Activated CD8-positive, alpha-beta memory T cell treated with anti-CD3 and anti-CD28 coated beads for 1 hour (primary cell): ENCODE measurements at places on chromosomes 12 and 14.
A peak's percentile ranks its signal among the peaks of the same experiment; 100 is the strongest.

GRCh38 chr14:89728964-89729363 is 225.6 kb downstream of the EFCAB11 start:
- DNase-seq, result no peak

DNA sequence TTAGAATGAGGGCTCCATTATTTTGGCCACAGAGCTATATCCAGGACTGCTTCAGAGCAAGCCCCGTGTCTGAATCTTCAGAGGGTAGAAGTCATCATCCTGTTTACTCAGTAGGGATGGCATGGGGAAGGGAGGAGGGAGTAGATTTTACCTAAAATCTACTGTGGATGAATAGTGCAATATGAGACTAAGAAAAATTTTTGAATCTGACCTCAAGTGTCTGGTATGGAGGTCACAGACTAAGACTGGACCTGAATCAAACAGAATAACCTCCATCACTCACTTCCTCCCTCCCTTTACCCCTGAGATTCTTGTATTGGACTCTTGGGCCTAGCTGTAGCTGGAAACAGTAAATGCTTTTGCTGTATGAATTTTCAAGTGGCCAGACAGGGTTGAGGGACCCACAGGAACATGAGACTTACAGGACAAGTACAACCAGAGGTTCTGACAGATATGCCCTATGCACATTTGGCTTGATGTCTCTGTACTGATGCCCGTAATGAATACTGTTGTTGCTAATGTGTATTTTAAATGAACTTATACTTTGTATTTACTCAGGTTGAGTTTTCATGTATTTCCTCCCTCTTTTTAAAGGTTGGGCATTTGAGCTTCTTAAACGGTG is 78.5 kb downstream of the CCDC91 start:
- no peak for DNase-seq

DNA sequence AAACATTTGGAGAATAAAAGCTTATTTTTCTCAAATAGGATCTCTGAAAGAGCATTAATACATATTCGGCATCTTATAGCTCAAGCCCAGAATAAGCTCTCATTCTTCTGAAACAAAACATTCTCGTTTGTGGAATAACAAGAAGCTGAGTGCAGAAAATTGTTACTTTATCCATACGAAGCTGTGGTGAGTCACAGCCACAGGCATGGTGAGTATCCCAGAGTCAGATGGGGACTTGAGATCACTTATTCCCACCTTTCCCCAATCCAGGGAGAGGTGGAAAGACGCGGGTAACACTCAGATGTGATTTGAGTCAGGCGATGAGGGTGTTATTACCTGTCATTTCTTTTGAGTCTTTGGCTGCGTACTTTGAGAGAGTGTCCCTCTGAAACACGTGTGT is 214.6 kb upstream of the TMEM132C start:
- no peak for DNase-seq

- no peak for DNase-seq
These were observed 60.7 kb downstream of the CLMN start for GRCh38 chr14:95258754-95259593.

GRCh38 chr12:49716553-49716952 is 9.3 kb upstream of the FMNL3 start:
- no peak for DNase-seq

DNA sequence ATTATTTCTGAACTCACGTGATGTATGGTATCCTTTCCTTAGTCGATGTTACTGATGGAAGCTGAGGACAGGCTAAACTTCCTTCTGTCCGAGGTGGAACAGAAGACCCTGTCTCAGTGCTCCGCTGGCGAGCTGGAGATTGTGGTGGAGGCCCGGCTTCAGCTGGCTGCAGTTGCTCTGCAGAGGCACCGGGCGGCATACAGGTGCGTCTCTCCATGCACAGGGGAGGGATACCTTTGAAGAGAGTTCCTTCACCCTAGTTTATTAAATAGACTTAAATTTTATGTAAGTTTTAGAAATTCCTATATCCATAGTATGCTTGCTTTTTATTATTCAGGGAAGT is 186.7 kb upstream of the NEDD1 start:
- no peak for DNase-seq

DNA sequence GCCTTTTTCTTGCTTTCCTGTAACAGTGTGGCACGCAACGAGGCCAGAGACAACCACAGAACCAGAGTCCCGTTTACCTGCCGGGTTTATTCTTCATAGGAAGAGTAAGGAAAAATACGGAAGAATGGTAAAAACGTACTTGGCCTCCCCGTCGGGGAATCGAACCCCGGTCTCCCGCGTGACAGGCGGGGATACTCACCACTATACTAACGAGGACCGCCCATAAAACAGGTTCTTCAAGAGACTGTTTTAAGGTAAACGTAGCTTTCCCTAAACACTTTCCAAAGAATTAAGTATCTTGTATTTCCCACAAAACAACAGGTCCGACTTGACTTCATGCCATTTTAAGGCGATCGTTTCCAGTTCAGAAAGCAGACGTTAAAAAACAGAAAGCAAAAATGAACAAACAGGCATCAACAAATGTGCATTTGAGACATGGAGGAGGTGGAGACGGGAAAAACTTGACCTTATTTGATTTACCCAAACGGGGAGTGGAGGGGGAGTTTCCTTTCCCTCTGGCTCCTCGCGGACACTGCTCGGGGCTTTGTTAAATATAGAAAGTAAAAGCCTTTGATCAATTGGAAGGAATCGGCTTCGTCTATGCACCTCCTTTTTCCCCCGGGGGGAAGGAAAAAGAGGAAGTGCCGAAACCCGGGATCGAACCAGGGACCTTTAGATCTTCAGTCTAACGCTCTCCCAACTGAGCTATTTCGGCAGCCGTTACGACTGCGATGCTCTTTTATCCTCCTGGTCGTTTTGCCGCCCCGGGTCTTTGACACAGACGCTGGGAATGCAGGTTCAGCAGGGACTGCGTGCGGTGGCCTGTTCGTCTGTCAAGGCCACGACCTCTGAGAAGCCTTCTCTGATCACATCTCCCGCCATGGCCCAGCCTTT is 13.0 kb upstream of the UBC start:
- peak; percentile 78 for DNase-seq

DNA sequence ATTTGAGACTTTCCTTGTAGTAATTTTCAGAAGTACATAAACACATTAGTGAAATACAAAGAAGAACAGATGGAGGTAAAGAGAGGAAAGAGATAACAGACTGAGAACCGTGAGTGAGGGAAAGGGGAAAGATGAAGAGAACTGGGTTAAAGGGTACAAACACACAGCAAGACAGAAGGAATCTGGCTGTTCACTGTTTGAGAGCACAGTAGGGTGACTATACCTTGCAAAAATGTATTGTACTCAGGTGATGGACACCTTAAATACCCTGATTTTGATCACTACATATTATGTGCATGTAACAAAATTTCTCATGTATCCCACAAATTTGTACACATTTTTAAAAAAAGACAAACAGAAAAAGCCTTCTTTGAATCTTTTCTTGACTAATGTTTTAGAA is 2.7 kb upstream of the TRHDE start:
- no peak for DNase-seq

DNA sequence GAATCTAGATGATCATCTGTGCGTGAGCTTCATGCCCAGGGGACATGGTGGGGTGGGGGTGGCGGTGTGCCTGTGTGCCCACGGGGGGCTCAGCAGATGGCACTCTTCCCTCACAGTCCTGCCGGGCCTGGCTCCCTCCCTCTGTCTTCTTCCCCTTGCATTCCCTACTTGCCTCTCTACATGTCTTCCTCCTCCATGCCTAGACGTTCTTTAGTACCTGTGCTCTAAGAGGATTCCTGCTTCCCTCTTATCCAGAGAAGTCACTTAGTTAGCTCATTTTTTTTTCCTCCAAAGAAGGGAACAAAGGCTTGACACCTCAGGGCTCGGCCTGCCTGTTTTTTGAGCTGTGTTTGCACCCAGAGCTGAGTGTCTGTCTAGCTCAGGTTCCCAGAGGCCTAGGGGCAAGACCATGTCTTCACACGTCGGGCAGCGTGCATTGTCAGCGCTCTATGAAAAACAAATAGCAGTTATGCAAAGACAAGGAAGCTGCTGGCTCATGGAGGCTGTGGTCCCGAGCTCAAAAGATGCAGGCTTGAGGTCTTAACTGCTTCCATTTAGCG is 48.8 kb downstream of the NINJ2 start:
- DNase-seq, result no peak

- DNase-seq, result no peak
These were observed 9.3 kb downstream of the KRAS start for GRCh38 chr12:25241167-25242020.

- DNase-seq, result no peak
These were observed 27.8 kb downstream of the FBXL14 start for GRCh38 chr12:1566449-1567135.

DNA sequence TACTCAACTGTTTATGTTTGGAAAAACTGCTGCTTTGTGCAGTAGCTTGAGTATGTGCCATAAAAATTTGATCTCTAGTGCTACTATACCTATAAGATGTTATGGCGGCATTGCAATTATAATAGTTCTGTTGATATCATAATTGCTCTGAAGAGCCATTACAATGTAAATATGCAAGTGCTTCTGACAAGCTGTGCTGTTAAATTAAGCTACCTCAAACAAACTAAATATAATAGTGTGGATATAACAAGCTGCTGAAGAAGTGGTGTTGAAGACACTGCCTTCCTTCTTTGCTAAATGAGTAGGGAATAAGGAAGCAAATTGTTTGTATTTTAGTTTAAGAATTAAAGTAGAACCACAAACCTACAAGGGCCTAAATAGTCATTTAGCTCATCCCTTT is 301.0 kb upstream of the MIS18BP1 start:
- no peak for DNase-seq

GRCh38 chr12:69430942-69431590 is 39.1 kb upstream of the FRS2 start:
- DNase-seq, result no peak

- DNase-seq, result no peak
These were observed 250.9 kb downstream of the PDZRN4 start for GRCh38 chr12:41438854-41439541.

DNA sequence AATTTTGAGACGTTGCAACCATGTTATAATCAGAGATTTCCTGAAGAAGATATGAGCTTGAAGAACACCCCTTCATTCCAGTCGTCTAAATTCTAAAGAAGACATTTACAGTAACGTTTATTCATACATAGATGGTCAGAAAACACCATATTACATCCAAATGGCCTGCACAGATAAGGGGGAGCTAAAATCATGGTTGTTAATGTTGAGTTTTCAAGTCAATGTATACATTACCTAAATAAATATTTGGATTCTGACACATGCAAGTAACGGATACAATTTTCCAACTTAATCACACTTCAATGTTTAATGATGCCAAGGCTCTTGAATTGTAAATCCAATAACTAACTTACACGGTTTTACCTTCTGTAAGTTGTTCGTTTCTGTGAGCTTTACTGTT is 318.4 kb downstream of the SLC6A15 start:
- no peak for DNase-seq

- DNase-seq, result no peak
These were observed 107.5 kb downstream of the ADGRD1 start for GRCh38 chr12:131061041-131061806.

DNA sequence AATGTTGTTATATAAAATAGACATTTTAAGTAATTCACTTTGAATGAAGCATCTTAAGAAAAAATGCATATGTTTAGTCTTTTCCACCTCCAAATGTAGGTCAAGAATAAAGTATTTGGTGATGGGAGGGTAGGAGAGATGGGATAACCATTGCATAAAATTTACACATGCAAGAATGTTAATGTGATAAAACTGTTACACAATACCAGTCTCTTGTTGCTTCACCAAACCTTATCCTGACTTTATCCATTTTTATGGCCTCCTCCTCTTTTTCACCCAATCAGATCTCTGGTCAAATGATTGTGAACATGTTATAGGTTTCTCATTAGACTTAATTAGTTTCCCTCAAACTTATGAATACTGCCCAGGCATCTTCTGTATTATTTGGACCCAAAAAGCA is 994.5 kb upstream of the FLRT2 start:
- no peak for DNase-seq

DNA sequence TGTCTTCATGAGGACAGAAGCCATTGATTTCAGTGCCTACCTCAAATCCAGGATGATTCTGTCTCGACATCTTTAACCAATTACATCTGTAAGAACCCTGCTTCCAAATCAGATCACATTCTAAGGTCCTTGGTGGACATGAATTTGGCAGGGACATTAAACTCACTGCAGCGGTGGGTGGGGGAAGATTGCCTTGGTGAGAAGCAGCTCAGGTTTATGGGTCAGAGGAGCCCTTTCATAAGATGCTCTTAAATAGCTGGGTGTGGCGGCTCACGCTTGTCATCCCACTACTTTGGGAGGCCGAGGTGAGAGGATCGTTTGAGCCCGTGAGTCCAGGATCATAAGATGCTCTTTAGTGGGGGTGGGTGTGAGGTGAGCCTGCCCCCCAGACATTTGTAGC is 42.9 kb downstream of the ELK3 start:
- no peak for DNase-seq

DNA sequence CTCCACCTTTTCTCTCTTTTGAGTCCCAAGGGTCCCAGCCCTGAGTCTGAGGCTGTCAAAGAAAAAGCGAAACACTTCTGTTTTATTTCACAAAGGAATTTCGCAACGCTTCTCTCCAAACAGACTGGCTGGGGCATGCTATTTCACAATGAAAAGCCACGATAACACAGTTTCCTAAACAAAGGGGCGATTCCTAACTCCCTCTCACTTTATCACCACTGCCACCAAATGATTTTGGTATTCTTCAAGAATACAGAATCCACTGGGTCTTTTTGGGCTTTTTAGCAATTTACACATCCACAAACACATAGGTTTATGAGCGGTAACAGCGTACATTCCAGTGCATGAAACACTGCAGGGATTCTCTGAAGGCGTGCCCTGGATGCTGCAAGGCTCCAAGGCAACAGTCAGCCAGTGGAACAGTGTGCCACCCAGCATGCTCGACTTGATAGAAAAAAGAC is 161.2 kb downstream of the DAD1 start:
- no peak for DNase-seq

DNA sequence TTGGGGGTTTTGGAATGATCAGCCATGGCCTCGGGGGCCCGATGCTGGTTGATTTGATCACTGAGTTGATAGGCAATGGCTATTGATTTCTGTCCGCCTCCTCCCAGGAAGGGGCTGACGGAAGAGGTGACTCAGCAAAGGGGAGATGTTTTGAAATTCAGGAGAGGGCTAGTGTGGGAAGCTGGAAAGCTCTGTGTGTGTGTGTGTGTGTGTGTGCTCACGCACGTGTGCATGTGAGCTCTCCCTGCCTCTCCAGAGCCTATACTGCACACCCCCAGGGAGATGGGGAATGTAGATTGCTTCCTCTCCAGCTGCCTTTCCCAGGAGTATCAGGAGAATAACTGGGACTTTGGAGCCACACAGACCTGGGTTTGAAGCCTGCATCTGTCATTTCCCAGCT is 184.9 kb upstream of the MYL2 start:
- no peak for DNase-seq

GRCh38 chr14:96627811-96628775 is 125.9 kb downstream of the PAPOLA start:
- DNase-seq, result no peak

GRCh38 chr12:108399514-108399913 is 60.4 kb upstream of the CMKLR1 start:
- DNase-seq, result no peak

DNA sequence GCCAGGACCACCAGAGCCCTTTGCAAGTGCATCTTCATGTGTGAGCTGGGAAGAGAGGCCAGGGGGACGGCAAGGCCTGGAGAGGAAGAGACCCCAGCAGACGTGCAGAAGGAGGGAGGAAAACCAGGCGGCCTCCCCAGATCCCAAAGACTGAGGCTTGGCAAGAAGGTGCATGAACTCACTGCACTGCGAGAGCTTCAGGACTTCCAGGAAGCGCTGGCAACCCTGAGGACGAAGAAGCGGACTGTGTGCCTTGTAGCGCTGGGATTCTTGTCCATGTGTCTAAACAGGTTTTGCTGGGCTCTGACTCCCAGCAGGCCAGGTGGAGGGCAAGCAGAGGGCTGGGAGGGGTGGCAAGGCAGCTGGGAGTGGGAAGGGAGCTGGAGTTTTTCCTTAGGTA is 939 bp downstream of the TGFB3 start:
- no peak for DNase-seq
